ENCODE measurements at places on chromosomes 3 and 15. TPM values are rescaled to one million over a fixed set of nuclear protein-coding genes. Genes with fewer than 3 reads are reported as not detected.
A peak's percentile ranks its signal among the peaks of the same experiment; 100 is the strongest.

- no peaks in the 10 kb centered on the region for H3K36me3 ChIP-seq
- DNase-seq: no peak
- no peaks in the 10 kb centered on the region for H3K27me3 ChIP-seq
- no peaks in the 10 kb centered on the region for H3K4me1 ChIP-seq
- no peak overlapping the region for H3K4me3 ChIP-seq
- no peak overlapping the region for H3K27ac ChIP-seq
Measured at GRCh38 chr3:156323466-156323865, 203.1 kb downstream of the KCNAB1 start.

DNA sequence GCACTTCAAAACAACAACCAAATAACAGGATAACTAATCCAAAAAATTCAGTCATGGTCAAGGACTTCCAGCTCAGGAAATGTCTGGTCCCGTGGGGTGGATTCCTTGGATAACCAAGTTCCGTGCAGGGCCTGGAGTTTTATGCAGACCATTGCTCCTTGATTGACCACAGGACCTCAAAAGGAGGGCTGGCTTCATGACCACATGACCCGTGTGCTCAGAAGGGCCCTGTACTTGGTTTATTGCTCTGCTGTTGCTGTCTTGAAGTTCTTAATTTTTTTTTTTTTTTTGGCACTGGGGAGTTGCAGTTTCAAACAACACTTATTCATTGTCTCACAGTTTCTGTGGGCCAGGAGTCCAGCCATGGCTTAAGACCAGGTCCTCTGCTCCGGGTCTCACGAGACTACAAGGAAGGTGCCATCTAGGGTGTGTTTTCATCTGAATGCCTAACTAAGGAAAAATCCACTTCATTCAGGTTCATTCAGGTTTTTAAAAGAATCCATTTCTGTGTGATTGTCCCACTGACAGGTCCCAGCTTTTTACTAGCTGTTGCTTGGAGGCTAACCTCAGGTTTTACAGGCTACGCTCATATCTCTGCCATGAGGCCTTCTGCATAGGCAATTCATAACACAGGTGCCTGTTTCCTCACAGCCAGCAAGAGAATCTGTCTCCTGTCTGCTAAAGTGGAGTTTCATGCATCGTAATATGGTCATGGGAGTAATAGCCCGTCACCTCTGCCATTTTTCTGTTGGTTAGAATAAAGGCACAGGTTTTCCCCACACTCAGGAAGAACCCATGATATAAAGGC, 65.3 kb downstream of the FLNB start:
- H3K4me3 ChIP-seq: no peak overlapping the region
- no peaks in the 10 kb centered on the region for H3K36me3 ChIP-seq
- DNase-seq: no peak
- no peaks in the 10 kb centered on the region for H3K27me3 ChIP-seq
- H3K4me1 ChIP-seq: no peaks in the 10 kb centered on the region

Gene TRIM42
- total RNA-seq: not detected

GRCh38 chr15:26660241-26660640, 112.6 kb downstream of the GABRB3 start:
- H3K4me1 ChIP-seq: no peaks in the 10 kb centered on the region
- H3K27me3 ChIP-seq: no peaks in the 10 kb centered on the region
- H3K27ac ChIP-seq: no peak overlapping the region
- DNase-seq: no peak
- H3K4me3 ChIP-seq: no peak overlapping the region
- no peaks in the 10 kb centered on the region for H3K36me3 ChIP-seq

GRCh38 chr3:17166369-17166768, 281.6 kb downstream of the PLCL2 start:
- H3K36me3 ChIP-seq: peaks cover 36% of the 10 kb centered on the region
- H3K4me1 ChIP-seq: no peaks in the 10 kb centered on the region
- H3K27ac ChIP-seq: no peak overlapping the region
- H3K27me3 ChIP-seq: no peaks in the 10 kb centered on the region
- DNase-seq: peak; percentile 22

Gene C3orf80
- not detected for total RNA-seq

Gene ROPN1
- total RNA-seq: not detected

DNA sequence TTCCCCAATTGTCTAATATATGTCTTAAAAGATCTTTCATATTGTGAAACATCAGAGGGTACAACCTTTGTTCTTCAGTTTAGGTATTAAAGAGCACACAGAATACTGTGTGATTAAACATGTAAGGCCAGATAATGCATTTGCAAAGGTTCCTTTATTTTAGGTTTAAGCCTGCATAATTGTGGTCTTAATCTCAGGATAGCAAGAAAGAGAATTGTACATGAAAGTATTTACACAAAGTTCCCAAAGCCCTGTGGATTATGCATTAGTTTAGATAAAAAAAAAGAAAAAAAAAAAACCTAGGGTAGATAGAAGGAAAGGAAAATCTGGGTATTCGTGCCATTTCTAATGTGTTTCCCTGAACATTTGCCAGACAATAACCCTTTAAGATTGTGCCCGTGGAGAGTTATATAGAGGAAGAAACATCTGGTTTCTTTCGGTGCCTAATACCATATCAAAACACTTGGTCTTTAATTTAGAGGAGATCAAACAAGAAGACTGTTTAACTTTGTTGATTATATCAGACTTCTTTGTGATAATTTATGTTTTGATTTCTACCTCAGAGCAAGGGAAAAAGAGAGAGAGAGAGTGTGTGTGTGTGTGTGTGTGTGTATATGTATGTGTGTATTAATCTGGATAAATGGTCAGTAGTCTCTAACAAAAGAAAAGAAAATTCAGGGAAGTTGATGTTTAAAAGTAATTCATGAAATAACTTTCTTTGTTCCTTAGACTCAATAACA, 139.6 kb upstream of the CGNL1 start:
- H3K4me1 ChIP-seq: no peaks in the 10 kb centered on the region
- H3K27me3 ChIP-seq: no peaks in the 10 kb centered on the region
- peaks cover 31% of the 10 kb centered on the region for H3K36me3 ChIP-seq
- DNase-seq: no peak
- H3K4me3 ChIP-seq: no peak overlapping the region

DNA sequence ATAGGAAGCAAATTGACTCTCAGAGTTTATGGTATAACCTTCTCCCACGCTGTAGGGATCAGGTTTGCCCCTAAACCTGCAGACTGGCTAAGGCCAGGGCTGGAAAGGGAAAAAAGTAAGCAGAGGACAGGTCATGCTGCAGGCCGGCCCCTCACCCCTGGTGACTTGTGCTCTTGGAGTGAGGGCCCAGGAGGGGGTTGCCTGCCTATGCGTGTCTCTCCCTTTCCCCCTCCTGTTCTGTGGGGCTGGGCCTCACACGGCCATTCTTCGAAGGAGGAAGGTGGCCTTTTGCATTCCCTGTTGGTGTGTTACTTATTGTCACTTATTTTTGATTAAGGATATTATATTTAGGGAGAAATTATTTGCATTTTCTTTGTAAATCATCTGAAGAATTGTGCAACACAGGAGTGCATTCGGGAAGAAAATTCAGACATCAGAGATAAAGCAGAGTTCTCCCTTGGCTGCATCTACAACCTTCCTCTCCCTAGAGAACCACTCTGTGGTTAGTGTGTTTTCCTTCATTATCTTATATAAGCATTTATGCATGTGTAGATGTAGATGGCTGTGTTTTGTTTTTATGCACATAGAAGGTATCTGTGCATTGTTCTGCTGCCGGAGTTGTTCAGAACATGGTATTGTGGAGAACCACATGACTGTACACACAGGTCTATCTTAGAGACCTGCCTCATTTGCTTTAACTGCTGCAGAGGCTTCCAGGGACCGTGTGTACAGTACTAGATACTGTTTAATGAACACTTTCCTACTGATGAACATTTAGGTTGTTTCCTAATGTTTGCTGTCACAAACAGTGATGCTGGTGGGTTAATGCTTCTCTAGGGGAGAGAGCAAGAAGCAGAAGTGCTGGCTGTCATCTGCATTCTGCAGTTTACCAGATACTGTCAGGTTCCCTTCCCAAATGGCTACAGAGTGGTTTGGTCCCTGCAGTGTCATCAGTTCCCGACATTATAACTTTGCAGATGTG, 133.5 kb downstream of the APBA2 start:
- no peak overlapping the region for H3K4me3 ChIP-seq
- no peaks in the 10 kb centered on the region for H3K36me3 ChIP-seq
- no peaks in the 10 kb centered on the region for H3K27me3 ChIP-seq
- H3K27ac ChIP-seq: no peak overlapping the region
- no peaks in the 10 kb centered on the region for H3K4me1 ChIP-seq

DNA sequence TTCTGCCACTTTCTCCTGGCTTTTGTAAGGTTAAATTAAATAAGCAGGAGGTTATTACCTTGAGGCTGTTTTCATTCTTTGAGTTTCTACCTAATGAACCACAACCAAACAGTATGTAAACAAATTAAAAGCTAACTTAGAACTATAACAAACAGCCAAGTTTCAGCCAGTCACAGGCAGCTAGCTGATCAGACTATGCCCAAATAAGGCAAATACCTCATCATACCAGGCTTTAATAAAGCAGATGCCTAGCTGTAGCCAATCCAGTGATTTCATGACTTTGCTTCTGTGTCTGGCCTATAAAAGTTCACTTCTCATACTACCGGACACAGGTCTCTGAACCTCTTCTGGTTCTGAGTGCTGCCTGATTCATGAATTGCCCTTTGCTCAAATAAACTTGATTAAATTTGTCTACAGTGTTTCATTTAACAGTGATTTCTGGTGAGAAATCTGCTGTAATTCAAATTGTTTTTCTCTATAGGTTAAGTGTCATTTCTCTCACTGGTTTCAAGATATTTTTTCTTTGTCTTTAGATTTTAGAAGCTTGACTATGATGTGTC, 24.2 kb downstream of the SH3GL3 start:
- DNase-seq: no peak
- no peak overlapping the region for H3K4me3 ChIP-seq
- H3K27ac ChIP-seq: no peak overlapping the region
- H3K27me3 ChIP-seq: no peaks in the 10 kb centered on the region
- H3K36me3 ChIP-seq: no peaks in the 10 kb centered on the region

Gene TRMT10C
- 27.1 TPM for total RNA-seq

- no peak for DNase-seq
- H3K4me1 ChIP-seq: no peaks in the 10 kb centered on the region
- no peaks in the 10 kb centered on the region for H3K36me3 ChIP-seq
Measured at GRCh38 chr3:58840949-58841348, 174.4 kb upstream of the FAM3D start.

GRCh38 chr3:169659096-169659819, 4.3 kb downstream of the MECOM start:
- peaks cover 56% of the 10 kb centered on the region for H3K27me3 ChIP-seq
- no peak for DNase-seq
- H3K4me3 ChIP-seq: no peak overlapping the region
- no peak overlapping the region for H3K27ac ChIP-seq
- H3K4me1 ChIP-seq: peaks cover 18% of the 10 kb centered on the region

GRCh38 chr15:101010781-101011180, 91.6 kb downstream of the LRRK1 start:
- H3K36me3 ChIP-seq: no peaks in the 10 kb centered on the region
- no peak for DNase-seq
- H3K27ac ChIP-seq: no peak overlapping the region
- peaks cover 8% of the 10 kb centered on the region for H3K4me1 ChIP-seq

- peak overlapping the region; percentile 58 for H3K4me3 ChIP-seq
- H3K27me3 ChIP-seq: no peaks in the 10 kb centered on the region
- no peaks in the 10 kb centered on the region for H3K36me3 ChIP-seq
- H3K4me1 ChIP-seq: peaks cover 3% of the 10 kb centered on the region
Measured at GRCh38 chr15:92733934-92734521, 78.5 kb upstream of the FAM174B start.

Gene GOLGA6D
- not detected for total RNA-seq

DNA sequence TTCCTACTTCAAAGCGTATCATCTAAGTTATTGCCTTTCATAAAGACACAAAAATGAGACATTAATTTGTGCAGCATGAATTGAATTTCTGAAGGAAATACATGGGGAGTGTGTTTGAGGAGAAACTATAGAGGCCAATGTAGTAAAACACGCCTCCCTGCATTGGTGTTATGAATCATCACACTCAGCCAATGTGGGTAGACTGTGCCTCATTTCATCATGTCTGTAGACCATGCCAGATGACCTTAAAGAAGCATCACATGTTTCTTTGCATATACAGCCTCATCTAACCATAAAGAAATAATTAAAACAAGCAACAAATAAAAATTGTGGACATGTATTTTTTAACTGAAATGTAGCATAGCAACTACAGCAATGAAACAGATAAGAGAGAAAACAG, 486.0 kb upstream of the ADAMTS9 start:
- no peak for DNase-seq
- H3K4me3 ChIP-seq: no peak overlapping the region
- no peaks in the 10 kb centered on the region for H3K36me3 ChIP-seq
- H3K27ac ChIP-seq: no peak overlapping the region

DNA sequence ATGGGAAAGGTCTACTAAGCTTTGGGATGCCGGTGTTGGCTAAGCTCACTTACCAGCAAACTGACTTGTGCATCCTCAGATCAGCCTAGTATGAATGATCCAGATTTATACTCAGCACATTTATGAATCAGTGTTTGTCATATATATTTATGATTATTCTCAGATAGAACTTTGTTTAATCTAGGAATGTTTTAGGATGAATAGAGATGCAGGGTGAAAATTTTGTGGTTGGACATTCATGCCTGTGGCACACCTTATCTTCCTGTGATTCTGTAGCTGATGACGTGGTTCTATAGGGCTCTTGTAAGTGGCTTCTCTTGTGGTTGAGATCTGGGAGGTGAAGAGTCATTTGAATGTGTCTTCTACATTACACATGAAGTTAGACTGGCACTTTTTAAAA, 11.4 kb downstream of the CDIN1 start:
- H3K36me3 ChIP-seq: no peaks in the 10 kb centered on the region
- H3K4me3 ChIP-seq: no peak overlapping the region
- H3K4me1 ChIP-seq: peaks cover 9% of the 10 kb centered on the region
- H3K27me3 ChIP-seq: no peaks in the 10 kb centered on the region

- no peaks in the 10 kb centered on the region for H3K27me3 ChIP-seq
- H3K4me1 ChIP-seq: no peaks in the 10 kb centered on the region
- no peaks in the 10 kb centered on the region for H3K36me3 ChIP-seq
- H3K27ac ChIP-seq: no peak overlapping the region
- no peak for DNase-seq
Measured at GRCh38 chr15:74523982-74524381, 17.0 kb upstream of the ARID3B start.

All from naive thymus-derived CD4-positive, alpha-beta T cell (primary cell).